ENCODE measurements at places on chromosomes 5 and 9.

- no peak for DNase-seq
Observed at GRCh38 chr9:19665146-19665863, 123.5 kb downstream of the SLC24A2 start.

- no peak for DNase-seq
Observed at GRCh38 chr5:134122530-134122929, 8.0 kb downstream of the TCF7 start.

- DNase-seq: no peak
Observed at GRCh38 chr5:139775872-139776271, 19.7 kb upstream of the PSD2 start.

DNA sequence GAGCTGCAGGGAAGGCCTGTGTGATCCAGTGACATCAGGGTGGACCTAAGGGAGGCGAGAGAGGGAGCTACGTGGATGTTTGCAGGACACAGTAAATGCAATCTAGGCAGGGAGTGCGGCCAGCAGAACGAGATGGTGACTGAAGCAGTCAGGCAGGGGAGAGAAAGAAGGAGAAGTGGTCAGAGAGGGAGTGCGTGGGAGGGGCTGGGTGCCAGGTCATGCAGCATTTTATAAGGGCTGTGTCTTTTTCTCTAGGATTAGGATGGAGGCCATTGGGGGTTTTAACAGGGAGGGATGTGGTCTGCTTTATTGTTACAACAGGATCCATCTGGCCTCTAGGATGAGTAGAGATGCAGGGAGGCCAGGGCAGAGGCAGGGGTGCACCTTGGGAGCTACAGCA, 80.4 kb downstream of the DCP2 start:
- no peak for DNase-seq

GRCh38 chr9:38308136-38308535, 84.4 kb upstream of the ALDH1B1 start:
- DNase-seq: no peak

DNA sequence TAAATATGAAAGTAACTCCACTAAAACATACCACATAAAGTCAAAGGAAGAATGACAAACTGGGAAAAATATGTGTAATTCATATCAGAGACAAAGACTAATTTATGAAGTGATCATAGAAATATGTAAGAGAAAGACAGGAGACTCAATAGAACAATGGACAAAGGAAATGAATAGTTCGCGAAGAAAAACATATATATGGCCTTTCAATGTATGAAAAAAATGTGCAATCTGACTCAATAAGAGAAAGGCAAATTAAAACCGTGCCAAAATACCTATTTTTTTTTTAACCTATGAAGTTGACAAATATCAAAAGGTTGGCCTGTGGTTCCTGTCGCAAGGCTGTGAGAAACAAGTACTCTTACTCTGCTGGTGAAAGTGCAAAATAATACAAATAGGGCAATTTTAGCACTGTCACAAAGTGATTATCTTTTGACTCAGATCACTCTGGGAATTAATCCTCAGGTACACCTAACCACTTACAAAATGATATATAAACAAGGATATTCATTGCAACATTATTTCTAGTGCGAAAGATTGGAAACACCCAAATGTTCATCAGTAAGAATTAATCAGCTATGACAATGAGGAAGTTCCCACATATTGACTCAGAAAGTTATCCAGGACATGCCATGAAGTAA, 3.7 kb downstream of the C9 start:
- DNase-seq: no peak

GRCh38 chr5:29462241-29462640, 1731.2 kb upstream of the CDH6 start:
- no peak for DNase-seq

Measured in stimulated activated CD8-positive, alpha-beta memory T cell treated with anti-CD3 and anti-CD28 coated beads, Interleukin-15, amount 100 ng/mL, for 4 hours (primary cell).